Globus pallidus (tissue), 1 donor: ENCODE measurements at places on chromosomes 7 and 10.

- DNase-seq: no peak
These were observed 7.3 kb upstream of the IMPDH1 start for GRCh38 chr7:128417071-128417470.

GRCh38 chr10:90945491-90946070 is 24.7 kb upstream of the ANKRD1 start:
- DNase-seq: peak; percentile 38

DNA sequence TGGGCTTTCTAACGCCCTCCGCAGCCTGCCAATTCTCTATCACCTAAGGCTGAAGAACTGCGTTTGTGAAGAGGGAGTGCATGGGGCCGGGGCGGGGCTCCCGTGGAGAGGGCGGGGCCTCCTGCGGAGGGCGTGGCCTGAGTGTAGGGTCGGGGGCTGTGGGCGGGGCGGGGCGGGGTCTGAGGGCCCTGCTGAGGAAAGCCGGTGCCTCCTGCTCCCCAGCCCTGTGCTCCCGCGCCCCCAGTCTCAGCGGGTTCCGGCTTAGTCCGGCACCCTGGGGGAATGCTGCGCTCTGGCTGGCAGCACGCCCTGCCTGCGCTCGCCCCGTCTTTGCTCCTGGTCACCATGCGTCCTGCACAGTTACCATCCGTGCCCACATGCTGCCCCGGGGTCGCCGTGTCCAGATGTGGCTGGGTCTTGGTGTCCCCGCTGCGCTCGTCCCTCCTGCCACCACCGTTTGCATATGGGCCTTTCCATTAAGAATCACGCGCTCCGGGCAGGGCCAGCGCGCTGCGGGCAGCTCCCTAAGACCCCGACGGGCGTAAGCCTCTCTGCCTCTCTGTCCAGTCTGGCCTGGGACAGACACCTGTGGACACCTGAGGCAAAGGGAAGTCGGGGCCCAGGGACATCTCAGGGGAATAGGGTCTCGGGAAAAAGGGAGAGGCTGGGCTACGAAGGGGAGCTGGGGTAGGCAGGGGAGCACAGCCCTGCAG is 144.0 kb upstream of the RET start:
- no peak for DNase-seq

DNA sequence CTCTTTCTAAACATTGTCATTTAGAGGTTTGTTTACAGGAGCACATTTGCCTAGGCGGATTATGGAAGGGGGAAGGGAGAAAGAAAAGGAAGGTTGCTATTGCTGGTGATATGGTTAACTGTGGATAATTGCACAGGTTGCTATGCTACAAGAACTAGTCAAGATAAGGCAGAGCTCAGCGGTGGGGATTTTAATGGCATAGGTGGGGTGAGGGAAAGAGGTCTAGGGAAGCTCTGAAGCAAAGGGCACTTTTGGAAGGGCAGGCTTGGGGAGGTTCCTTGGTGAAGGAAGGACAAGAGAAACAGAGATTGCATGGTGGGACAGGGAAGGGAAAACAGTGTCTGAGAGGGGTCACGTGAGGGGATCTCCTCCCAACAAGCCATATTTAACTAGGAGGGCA is 19.5 kb downstream of the HYAL4 start:
- no peak for DNase-seq

GRCh38 chr7:85529831-85530230 is 343.0 kb upstream of the SEMA3D start:
- DNase-seq: no peak

DNA sequence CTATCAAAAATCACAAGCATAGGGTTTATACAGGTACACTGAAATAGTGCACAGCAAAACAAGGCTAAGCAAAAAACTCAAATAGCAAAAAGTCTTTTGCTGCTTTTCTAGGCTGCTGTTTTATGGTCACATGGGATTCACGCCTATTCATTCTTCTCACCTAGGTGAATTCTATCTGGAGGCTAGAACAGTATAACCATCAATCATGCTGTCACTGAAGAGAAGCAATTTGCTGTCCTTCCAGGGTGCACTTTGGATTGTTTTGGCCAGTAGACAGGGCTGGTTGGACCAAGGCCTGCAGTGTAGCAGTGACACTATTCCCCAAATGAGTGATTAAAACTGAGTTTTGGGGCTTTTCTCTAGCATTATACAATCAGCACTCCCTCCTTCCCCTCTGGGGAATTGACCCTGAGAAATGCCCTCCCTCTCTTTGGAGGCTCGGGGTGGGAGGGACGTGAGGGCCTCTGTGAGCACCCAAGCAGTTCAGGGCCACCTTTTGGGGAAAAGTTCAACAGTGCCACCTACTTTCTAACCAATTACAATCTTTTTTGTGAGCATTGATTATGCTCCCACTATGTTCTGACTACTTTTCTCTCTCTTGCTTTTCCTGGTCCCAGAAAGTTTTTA is 16.2 kb upstream of the SND1 start:
- DNase-seq: no peak

DNA sequence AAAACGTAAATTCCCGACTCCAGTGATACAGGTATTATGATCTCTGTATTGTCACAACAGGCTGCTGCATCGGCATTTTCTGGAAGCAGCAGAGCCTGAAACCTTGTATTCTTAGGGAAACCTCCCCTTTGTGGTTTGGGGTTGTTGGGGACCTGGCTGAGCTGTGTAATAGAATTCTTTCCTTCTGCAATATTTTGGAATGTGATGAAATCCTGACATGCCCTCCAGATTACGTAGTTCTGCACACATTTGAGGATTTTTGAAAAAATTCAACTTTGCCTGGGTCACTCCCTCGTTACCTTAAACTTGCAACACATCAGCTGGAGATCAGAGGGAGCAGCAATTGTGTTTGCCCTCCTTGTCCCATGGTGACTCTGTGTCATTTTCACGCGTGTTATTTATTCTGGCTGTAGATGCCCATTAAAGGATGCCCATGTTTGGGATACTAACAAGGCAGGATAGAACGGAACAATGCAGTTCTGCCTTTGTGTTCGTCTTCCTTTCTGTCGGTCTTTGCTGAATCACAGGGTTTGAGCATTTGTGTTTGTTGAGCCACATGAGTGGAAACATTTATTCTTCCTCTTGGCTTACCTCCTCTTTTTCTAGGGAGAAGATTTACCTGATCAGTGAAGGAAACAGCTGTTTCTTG is 181.7 kb downstream of the TCF7L2 start:
- no peak for DNase-seq
